Tibial nerve (tissue), 4 donors: ENCODE measurements at places on chromosomes 7 and 10.

DNA sequence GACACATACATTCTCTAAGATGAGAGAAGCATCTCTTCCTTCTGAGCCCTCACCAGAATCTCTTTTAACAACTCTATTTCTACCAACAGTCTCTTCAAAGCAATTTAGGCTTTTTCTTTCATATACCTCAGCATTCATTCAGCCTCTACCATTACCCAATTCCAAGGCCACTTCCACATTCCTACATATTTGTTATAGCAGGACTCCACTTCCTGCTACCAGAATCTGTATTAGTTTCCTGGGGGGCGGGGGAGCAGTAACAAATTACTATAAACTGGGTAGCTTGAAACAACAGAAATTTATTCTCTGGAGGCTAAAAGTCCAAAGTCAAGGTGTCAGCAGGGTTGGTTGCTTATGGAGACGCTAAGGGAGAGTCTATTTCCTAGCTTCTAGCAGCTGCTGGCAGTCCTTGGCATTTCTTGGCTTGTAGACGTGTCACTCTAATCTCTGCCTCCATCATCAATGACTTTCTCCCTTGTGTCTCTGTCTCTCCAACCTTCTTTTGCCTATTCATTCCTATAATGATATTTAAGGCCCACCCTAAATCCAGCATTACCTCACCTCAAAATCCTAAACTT lies 7.4 kb downstream of the PRPS1L1 start:
- no peak overlapping the region for H3K4me3 ChIP-seq
- no peak for DNase-seq
- no peaks in the 10 kb centered on the region for H3K27me3 ChIP-seq
- H3K4me1 ChIP-seq: no peaks in the 10 kb centered on the region
- H3K27ac ChIP-seq: no peak overlapping the region

GRCh38 chr7:35860664-35861063 lies 59.8 kb downstream of the SEPTIN7 start:
- H3K36me3 ChIP-seq: peaks cover 22% of the 10 kb centered on the region
- no peaks in the 10 kb centered on the region for H3K4me1 ChIP-seq
- no peaks in the 10 kb centered on the region for H3K27me3 ChIP-seq

GRCh38 chr7:151711906-151712809 lies 164.8 kb downstream of the PRKAG2 start:
- DNase-seq: no peak
- no peak overlapping the region for H3K4me3 ChIP-seq
- H3K4me1 ChIP-seq: no peaks in the 10 kb centered on the region

DNA sequence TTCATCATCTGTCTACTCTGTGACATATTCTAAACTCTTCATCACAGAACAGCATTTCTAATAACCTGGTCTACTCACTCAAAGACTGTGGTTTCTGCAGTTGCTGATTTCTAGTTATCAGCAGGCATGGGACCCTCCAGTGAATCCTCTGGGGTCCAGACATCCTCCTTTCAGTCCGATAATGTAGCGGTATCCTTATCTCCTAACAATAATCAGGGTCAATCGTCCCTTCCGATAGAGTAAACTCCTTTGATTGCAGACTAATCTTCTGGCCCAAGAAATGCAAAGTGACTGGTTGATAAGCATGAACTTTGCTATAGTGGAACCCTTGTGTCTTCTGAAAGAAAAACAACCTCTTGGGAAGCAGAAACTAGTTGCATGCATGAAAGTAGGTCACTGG lies 1209.8 kb upstream of the CELF2 start:
- no peaks in the 10 kb centered on the region for H3K27me3 ChIP-seq
- no peak for DNase-seq
- H3K27ac ChIP-seq: no peak overlapping the region
- no peak overlapping the region for H3K4me3 ChIP-seq
- no peaks in the 10 kb centered on the region for H3K36me3 ChIP-seq
- H3K4me1 ChIP-seq: no peaks in the 10 kb centered on the region

DNA sequence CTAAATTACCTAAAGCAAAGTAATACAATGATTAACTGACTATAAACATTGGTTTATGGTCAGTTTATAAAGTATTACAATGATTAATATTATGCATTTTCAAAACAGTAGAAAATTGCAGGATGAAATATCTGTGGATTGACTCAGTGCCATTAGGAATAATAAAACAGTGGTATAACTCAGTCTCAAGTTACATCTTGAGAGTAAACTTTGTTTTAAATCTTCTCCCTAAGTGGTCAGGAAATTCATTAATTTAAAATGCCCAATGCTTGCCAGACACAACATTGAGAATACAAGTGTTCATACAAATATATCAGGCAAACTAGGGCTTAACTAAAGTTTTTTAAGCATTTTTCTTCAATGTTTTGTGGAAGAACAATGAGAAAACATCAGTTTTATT lies 257.8 kb downstream of the ETV1 start:
- no peak overlapping the region for H3K4me3 ChIP-seq
- no peaks in the 10 kb centered on the region for H3K36me3 ChIP-seq
- no peaks in the 10 kb centered on the region for H3K27me3 ChIP-seq

GRCh38 chr10:61081301-61081700 lies 137.3 kb upstream of the RHOBTB1 start:
- no peaks in the 10 kb centered on the region for H3K36me3 ChIP-seq
- no peaks in the 10 kb centered on the region for H3K27me3 ChIP-seq
- H3K4me1 ChIP-seq: no peaks in the 10 kb centered on the region
- H3K27ac ChIP-seq: no peak overlapping the region
- no peak overlapping the region for H3K4me3 ChIP-seq

DNA sequence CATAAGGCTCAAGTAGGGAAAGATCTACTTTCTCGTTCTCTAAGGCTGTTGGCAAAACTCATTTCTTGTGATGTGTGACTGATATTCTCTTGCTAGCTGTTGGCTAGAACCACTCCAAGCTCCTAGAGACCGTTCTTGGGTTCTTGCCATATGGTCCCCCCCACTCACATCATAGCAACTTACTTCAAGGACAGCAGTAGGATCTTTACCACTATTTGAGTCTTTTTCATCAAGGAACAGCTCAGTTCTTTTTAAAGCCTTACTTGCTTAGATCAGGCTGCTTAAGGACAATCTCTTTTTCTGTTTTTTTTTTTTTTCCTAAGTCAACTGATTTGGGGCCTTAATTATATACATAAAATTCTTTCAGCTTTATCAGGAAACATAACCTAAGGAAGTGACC lies 251.1 kb downstream of the GPR37 start:
- no peaks in the 10 kb centered on the region for H3K27me3 ChIP-seq
- H3K4me3 ChIP-seq: no peak overlapping the region
- no peak for DNase-seq
- no peaks in the 10 kb centered on the region for H3K36me3 ChIP-seq
